Activated T-cell treated with anti-CD3 and anti-CD28 coated beads, Interleukin-2, amount 50 U/mL, for 48 hours (primary cell): ENCODE measurements at places on chromosomes 1 and 21.
A peak's percentile ranks its signal among the peaks of the same experiment; 100 is the strongest.

GRCh38 chr1:31725777-31726535, 22.1 kb upstream of the COL16A1 start:
- DNase-seq: no peak

- DNase-seq: no peak
These were observed 11.9 kb downstream of the KCNJ10 start for GRCh38 chr1:160058087-160058486.

DNA sequence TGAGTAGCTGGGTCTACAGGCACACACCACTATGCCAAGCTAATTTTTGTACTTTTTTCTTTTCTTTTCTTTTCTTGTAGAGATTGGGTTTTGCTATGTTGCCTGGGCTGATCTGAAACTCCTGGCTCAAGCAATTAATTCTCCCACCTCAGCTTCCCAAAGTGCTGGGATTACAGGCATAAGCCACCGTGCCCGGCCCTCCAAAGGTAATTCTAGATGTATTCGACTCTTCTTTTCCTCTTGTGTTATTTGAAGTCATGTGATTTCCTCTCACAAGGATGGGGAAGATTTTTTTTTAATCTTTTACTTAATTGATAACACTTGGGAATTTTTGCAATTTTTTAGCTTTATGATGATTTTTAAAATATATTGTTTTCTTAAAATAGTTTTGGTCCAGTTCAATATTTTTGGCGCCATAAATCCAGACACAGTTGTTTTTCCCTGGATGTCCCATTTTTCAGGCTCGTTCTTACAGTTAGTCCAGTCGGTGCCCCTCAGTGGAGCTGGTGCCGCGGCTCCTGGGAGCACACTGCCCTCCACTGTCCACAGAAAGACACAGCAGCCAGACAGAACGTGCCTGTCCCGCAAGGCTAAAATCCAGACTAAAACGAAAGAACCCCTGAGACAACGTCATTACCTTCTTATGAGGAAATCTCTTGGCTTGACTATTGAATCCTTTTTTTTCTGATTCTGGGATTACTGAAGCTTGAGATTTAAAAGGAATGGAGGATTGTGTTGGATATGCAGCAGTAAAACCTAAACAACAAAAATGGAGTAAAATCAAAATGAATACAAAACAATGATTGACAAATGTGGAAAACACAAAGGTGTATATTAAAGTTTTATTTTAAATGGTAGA, 22.4 kb downstream of the STPG1 start:
- peak; percentile 78 for DNase-seq

GRCh38 chr21:33286600-33287456, 20.7 kb downstream of the IL10RB start:
- no peak for DNase-seq

DNA sequence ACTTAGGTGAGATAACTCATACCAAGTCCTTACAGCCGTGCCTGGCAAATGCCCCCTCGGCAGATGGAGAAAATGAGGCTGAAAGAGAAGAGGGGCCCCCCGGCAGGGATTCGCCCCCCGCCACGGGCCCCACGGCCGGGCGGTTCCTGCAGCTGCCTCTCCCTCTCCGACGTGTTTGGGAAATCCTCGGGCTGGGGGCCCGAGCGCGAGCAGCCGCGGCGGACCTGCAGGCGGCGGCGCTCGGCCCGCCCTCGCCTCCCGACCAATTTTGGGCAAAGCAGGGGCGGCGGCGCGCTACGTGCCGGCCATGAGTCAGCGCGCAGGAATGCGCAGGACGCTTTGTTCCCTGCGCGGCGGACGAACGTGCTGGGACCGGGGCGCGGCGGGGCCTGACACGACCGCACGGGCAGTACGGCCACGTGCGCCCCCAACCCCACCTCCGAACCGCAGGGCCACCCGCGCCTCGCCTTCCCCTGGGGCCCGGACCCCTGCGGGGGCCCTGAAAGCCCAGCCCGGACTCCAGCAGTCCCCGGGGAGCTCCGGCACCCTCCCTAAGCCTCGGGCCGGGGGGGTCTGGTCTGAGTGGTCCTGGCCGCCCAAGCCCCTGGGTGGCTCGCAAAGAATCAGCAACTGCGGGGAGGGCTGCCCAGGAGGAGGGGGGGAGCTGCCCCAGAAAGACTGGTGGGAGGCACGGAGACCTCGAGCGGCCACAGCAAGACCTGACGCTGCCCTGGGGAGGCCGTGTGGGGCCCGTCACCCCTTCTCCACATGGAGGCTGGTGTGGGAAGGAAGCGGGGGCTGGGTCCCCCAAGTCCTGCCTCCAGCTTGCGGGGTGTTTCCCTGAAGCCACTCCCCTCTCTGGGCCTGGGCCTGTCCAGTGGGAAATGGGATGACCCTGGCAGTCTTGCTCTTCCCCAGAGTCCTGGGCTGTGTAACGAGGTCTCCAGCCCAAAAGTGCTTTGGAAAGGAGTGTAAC, 11.9 kb upstream of the EDN2 start:
- peak; percentile 66 for DNase-seq

DNA sequence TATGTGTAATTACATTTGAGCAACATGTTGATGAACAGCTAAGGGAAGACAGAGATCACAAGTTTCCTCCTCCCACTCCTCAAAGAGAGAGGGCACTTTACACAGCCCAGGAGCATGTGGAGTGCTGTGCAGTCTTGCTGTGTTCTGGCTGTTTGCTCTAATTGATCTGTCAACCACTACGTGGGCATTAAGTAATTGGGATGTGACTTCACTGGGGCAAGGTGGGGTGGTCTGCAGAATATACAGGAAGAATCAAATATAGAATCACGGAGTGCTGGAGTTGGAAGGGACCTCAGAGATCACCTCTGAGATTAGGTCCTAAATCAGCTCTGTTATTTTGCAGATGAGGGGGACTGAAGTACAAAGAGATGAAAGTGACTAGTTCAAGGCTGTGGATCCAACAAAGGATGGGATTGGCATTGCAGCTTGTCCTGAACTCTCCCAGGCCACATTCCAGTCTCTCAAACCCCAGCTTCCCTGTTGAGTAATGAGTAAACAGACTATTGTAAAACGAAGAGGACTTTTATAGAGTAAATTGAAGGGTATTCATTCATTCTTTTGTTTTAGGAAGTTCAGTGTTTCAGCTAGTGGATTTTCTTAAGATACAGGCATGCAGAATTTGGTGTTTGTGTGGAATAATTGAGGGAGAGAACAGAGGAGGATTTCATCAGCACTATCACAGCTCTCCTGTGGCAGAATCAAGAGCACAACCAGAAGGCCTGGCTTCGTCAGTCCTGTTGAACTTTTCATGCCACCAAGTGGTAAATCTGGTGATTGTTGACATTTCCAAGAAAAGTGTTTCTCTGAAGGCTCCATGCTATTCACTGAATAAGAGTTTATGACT, 22.4 kb downstream of the NOS1AP start:
- DNase-seq: no peak

GRCh38 chr21:42575111-42575510, 61.5 kb downstream of the SLC37A1 start:
- no peak for DNase-seq

DNA sequence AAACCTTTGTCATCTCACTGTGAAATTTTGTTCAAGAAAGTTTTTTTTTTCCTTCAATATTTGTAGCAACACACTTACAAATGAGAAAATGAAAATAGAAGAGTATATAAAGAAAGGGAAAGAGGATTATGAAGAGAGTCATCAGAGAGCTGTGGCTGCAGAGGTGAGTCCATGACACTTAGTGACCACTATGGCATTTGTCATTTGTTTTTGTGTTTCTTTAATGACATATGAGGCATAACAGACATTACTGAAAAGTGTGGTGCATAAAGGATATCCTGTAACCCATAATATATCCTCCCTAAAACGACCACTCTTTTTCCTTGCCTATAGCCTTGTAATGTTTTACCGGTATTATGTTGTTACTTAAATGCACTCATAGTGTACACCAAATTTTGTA, 80.2 kb downstream of the VPS26C start:
- no peak for DNase-seq

GRCh38 chr1:10829965-10830515, 33.6 kb upstream of the CASZ1 start:
- DNase-seq: no peak

DNA sequence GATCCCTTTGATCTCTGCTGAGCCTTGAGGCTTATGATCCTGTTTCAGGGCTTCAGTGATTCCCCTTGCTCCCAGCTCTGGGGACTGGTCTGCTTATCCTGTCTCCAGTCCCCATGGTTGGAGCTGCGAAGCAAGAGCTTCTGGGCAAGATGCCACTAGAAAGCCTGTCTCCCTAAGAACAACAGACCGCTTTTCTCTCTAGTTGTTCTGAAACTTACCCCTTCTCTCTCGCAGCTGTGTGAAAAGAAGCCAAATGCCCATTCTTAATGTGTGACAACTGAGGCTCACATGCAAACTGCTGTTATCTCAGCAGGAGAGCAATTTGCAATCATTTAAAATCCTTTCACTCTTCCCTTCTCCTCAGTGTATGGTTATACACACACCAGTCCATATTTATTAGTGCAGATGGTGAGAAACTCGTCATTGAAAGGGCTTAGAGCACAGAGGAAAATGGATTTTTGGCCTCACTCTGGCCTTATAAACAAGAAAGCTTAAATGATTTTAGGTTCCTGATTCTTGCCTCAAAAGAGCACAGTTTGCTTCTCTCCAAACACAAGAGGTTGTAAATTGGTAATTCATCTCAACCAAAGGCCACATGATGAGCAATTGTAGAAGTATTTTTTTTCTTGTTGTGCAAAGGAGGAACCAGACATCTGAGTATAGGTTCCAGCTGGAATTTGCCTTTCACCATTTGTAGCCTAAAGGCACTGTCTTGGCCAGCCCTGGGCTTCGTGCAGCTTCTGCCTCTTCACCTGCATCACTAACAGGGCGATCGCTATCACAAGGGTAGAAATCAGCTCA, 179.2 kb upstream of the LMO4 start:
- no peak for DNase-seq

- DNase-seq: peak; percentile 61
These were observed 191.6 kb downstream of the HIVEP3 start for GRCh38 chr1:41726899-41727748.

- DNase-seq: no peak
These were observed 54.1 kb upstream of the CFAP298 start for GRCh38 chr21:32666258-32666657.

- peak; percentile 67 for DNase-seq
These were observed 29.1 kb downstream of the KNCN start for GRCh38 chr1:46522184-46522968.

DNA sequence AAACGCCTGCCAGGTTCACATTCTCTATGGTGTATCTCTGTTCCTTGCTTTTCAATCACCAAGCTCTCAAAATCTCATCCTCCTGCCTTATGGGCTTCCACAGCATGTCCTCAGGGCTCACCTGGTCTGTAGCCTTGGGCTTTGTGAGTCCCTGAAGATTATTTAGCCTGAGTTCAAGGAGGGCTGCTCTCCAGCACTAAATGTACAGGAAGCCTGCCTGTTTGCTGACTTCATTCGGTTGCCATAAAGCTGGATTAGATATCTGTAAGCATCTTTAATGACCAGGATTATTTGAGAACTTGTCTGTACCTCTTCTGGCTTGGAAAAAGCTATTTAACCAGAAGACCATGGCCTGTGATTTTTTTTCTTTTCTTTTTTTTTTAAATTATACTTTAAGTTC, 6.9 kb upstream of the REG4 start:
- DNase-seq: no peak

DNA sequence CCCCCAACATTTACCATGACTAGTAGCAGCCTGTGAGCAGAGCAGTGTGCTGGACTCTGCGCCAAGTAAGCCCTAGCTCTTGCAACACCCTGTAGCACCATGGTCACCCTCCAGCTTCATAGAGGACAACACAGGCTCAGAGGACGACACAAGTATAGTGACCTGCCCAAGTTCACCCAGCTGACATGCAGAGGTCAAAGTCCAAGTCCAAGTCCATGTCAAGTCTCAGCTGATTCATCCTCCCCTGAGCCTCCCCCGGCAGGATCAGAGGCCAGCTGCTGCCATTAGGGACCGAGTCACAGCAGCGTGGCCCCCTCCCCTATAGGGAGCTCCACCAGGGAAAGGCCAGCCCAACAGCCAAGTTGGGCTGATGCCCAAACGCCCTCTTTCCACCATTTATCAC, 15.9 kb downstream of the SDC3 start:
- DNase-seq: no peak

DNA sequence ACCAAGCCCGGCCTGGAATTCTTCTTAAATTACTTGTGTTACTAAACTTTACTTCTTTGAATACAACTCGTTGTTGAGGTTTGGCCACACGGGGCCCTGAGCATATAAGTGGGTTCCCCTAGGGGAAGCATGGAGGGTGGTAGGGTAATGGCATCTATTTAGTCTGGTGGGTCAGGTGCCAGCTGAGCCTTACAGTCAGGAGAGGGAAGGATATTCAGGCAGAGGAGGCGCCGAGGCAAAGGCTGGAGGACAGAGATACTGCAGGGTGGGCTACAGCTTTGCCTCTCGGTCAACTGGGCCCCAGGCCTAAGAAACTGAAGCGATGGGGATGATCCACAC, 424 bp upstream of the NECAP2 start:
- DNase-seq: no peak

- no peak for DNase-seq
These were observed 911.1 kb downstream of the KCNT2 start for GRCh38 chr1:195697130-195697529.

- peak; percentile 85 for DNase-seq
These were observed 78.6 kb downstream of the HHAT start for GRCh38 chr1:210407207-210407886.

GRCh38 chr1:182644886-182645285, 39.5 kb downstream of the RGS8 start:
- DNase-seq: no peak

- no peak for DNase-seq
These were observed 99.8 kb downstream of the PSMG1 start for GRCh38 chr21:39083377-39084008.

DNA sequence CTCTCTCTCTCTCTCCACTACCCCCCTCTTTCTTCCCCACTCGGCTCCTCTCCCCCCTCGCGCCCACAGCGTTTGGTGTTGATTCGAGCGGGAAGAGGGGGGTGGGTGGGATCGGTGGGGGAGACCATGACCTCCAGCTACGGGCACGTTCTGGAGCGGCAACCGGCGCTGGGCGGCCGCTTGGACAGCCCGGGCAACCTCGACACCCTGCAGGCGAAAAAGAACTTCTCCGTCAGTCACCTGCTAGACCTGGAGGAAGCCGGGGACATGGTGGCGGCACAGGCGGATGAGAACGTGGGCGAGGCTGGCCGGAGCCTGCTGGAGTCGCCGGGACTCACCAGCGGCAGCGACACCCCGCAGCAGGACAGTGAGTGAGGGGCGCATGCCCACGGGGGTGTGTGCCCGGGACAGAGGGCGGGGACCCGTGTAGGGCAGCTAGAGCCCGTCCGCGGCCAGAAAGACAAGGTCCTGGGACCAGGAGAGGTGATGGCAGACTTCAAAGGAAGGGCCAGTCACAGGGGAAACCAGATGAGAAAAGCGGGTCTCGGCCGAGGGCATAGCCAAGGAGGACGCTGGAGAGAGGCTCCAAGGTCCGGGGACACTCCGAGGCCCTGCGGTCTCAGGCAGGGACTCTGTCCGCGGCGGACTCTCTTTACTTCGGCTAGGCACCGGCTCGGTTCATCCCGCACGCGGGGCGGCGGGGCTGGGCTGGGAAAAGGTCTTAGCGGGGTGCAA, at the start of gene PRRX1:
Gene PRRX1, plus strand, starts transcription at position 39 of the 735 bp plus-strand sequence. Its CDS starts 88 bp downstream, at position 127.
- DNase-seq: no peak

GRCh38 chr1:32813941-32814739, 3.0 kb downstream of the YARS1 start:
- DNase-seq: no peak
